Lower lobe of right lung (tissue), 2 donors: ENCODE measurements at places on chromosomes 1 and 21. TPM values are rescaled to one million over a fixed set of nuclear protein-coding genes. Genes with fewer than 3 reads are reported as not detected.

C4BPB gene
- 10.4 TPM for total RNA-seq

GRCh38 chr1:235408503-235408960 lies 41.3 kb downstream of the TBCE start:
- no peak for DNase-seq
- H3K4me3 ChIP-seq = no peak overlapping the region
- no peaks in the 10 kb centered on the region for H3K27me3 ChIP-seq
- H3K4me1 ChIP-seq = no peaks in the 10 kb centered on the region

DNA sequence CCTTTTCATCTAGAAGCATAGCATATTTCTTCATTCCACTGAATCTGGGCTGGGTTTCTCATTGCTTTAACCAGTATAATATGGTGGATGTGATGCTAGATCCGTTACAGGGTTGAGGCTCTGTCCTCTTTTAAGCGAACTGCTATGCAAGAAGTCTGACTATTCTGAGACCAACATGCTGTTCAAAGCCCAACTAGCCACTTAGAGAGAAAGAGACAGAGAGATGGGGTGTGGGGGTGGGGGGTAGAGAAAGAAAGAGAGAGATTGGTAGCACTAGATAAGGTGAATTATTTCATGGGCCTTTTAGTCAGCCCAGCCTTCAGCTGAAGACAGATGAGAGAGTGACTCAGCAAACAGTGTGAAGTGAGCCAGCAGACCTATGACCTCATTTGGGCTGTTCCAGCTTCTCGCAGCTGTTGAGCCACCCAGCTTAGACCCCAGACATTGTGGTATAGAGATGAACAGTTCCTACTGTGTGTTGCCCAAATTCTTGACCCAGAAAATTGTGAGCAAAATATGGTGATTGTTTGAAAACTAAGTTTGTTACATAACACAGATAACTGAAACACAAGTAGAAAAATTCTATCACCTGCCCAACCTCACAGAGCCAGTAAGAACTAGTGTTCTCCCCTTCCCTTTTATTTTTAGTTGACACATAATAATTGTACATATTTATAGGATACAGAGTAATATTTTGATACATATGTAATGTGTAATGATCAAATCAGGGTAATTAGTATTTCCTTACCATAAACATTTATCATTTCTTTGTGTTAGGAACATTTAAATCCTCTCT lies 40.7 kb upstream of the PRKACB start:
- DNase-seq = no peak
- H3K4me3 ChIP-seq = no peak overlapping the region
- H3K27me3 ChIP-seq = no peaks in the 10 kb centered on the region
- H3K27ac ChIP-seq = no peak overlapping the region

- H3K27ac ChIP-seq = no peak overlapping the region
- H3K36me3 ChIP-seq = no peaks in the 10 kb centered on the region
- no peaks in the 10 kb centered on the region for H3K4me1 ChIP-seq
- H3K4me3 ChIP-seq = no peak overlapping the region
- no peaks in the 10 kb centered on the region for H3K27me3 ChIP-seq
Measured at GRCh38 chr1:181448461-181448860, 34.9 kb upstream of the CACNA1E start.

- H3K36me3 ChIP-seq = no peaks in the 10 kb centered on the region
- no peak overlapping the region for H3K27ac ChIP-seq
- no peaks in the 10 kb centered on the region for H3K27me3 ChIP-seq
- DNase-seq = no peak
- H3K4me3 ChIP-seq = no peak overlapping the region
Measured at GRCh38 chr1:219236933-219237610, 63.4 kb downstream of the LYPLAL1 start.

DNA sequence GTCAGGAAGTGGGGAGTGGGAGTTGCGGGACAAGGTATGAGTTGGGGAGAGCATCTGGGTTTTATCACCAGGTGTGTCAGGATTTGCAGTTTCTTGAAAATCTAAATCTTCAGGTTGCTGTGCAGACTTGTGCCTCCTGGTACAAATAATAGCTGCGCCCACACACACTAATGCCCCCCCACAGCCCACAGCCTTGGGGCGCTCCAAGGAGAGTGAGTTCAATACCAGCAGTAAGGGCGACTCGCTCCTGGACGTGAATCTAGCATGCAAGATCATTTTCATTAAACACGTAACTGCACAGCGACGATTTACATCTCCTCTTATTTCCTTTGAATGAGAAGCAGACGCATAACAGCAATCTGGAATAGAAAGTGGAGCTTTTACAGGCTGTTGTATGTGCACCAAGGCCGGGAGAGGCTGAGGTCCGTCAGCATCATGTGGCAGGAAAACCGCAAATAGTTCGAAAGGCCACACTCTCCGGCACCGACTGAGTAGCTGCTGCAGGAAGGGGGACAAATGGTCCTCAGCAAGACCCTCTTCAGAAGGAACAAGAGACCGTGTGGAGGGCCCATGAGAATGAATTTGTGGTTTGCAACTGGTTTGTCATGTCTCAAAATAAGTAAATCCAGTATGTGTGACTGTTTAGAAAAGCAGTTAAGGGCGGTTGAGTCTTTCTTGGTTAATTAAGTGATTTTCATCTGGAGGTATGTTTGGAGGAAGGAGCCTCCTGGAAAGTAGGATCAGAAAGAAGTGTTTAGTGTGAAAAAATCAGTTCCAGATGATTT lies 439.5 kb downstream of the SMYD3 start:
- no peak overlapping the region for H3K4me3 ChIP-seq
- H3K27me3 ChIP-seq = no peaks in the 10 kb centered on the region
- H3K27ac ChIP-seq = no peak overlapping the region
- H3K4me1 ChIP-seq = no peaks in the 10 kb centered on the region
- DNase-seq = no peak
- H3K36me3 ChIP-seq = no peaks in the 10 kb centered on the region

HPCA gene
- total RNA-seq = not detected

- H3K4me1 ChIP-seq = peaks cover 15% of the 10 kb centered on the region
- no peaks in the 10 kb centered on the region for H3K27me3 ChIP-seq
- DNase-seq = no peak
- H3K27ac ChIP-seq = no peak overlapping the region
- H3K4me3 ChIP-seq = no peak overlapping the region
Measured at GRCh38 chr1:110438893-110439292, 12.1 kb upstream of the PROK1 start.
